G401 (cell line): ENCODE measurements at places on chromosomes 13 and 19.

DNA sequence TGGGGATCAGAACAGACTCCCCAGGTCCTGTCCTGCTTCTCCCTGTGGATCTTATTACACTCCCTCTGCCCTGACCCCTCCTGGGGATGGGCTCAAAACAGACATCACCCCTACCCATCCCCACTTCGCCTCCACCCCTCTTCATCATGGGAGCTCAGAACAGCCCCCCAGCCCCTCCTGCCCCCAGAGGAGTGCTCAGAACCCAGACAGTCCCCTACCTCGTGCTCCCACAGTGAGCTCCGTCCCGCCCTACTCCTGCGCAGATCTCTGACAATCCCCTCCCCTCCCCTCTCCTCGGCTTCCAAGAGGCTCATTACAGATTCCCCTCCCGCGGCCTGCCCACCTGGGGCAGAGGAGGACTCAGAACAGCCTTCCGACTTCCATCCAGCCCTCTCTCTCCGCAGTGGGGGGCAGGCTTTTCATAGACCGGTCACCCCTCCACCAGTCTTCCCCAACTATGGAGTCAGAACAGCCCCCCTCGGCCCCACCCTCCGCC is 6.1 kb downstream of the NXNL1 start:
- DNase-seq: no peak

DNA sequence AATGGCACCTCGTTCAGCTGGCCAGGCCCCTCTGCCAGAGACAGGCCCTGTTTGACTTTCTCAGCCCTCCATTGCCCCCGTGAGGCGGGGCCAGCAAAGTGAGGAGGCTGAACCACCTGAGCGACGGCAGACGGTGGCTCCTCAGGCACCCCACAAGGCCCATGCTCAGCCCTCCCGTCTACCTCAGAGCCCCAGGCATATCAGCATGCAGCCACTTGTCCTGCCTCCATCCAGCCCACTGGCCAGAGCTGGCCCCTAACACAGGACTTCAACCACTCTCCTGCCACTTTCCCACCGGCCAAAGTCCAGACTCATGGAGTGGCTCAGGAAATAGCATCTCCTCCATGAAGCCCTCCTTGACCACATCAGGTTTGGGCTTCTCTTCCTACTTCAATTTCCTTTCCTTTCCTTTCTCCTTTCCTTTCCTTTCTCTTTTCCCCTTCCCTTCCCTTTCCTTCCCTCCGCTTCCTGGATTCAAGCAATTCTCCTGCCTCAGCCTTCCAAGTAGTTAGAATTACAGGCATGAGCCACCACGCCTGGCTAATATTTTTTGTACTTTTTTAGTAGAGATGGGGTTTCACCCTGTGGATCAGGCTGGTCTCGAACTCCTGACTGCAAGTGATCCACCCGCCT is 9.3 kb downstream of the SLC7A10 start:
- no peak for DNase-seq

DNA sequence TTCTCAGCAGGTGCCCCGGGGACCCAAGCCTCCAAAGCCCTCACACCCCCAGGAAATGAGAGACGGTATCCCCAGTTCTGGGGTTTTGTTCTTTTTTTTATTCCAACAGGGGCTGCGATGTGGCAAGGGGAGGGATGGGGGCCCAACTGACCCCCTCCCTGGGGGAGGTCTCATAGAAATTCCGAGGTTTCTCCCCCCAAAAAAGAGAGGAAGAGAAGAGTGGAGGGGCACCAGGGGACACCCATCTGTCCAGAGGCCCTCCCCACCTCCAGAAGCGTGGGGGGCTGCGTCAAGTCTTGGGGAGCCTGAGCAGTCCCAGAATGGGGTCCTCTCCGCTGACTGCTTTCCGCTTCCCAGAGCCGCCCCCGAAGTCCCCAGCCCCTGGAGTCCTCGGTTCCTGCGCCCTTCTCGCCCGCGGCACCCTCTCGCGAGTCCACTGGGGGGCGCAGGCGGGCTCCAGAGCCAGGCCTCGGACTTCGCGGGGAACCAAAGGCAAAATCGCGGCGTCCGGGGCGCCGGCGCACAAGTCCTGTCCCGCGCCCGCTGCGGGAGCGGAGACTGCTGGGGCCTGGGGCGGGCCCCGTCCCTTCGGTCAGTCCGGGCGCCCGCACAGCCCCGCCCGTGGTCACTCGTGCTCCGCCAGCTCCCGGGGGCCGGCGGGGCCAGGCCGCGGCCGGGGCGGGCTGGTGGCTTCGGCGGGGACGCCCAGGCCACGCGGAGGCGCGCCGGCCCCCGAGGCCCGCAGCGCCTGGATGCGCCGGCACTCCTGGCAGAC is 4.4 kb upstream of the ATP1A3 start:
- DNase-seq: peak; percentile 66

- DNase-seq: peak; percentile 78
Measured at GRCh38 chr19:510606-511100, 3.4 kb downstream of the TPGS1 start.

DNA sequence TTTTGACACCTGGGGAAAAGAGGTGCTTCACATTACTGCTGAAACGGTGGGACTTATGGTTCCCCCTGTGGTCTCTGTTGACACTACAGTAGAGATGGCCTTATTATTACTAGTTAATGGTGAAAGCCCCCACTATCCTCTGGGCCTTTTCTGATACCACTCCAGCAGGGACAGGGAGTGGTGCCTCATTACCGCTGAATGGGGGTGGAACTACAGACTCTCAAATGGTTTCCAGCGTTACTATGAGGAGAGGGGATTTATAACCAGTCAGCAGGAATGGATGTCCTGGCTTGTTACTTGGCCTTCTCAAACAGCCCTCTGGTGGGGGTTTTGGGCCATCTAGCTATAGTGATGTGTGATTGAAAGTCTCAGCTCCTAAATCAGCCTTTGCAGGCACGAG is 96.7 kb upstream of the DIAPH3 start:
- DNase-seq: no peak

DNA sequence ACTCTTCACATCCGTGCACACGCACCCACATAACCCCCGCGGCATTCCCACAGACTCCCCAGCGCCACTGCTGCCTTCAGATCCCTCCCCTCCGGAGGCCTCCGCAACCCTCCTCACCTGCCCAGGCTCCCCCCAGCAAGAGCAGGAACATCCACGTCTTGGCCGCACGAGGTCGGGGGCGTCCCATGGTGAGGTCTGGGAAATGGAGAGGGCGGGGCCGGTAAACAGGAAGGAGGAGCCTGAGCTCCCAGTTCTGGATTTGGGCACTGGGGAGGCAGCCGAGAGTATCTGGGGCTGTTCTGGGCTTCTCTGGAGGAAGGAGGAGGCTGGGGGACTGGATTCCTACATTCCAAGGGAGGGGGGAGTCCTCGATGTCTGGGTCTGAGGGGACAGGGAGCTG is 423 bp downstream of the KLK8 start:
- no peak for DNase-seq
